ENCODE measurements at places on chromosomes 2 and 18. TPM values are rescaled to one million over a fixed set of nuclear protein-coding genes. Genes with fewer than 3 reads are reported as not detected.

The SCN9A gene
- not detected for total RNA-seq

The MYOM1 gene
- 4.1 TPM for total RNA-seq

The TMEM198 gene
- total RNA-seq, result 0.86 TPM

The BCL2 gene
- 145 TPM for total RNA-seq

The OXER1 gene
- total RNA-seq, result 2.1 TPM

GRCh38 chr2:97901862-97902261 lies 93.9 kb downstream of the TMEM131 start:
- H3K4me1 ChIP-seq, result peaks cover 24% of the 10 kb centered on the region
- no peak overlapping the region for H3K27ac ChIP-seq
- no peak overlapping the region for H3K4me3 ChIP-seq
- H3K27me3 ChIP-seq, result no peaks in the 10 kb centered on the region
- peaks cover 62% of the 10 kb centered on the region for H3K36me3 ChIP-seq

DNA sequence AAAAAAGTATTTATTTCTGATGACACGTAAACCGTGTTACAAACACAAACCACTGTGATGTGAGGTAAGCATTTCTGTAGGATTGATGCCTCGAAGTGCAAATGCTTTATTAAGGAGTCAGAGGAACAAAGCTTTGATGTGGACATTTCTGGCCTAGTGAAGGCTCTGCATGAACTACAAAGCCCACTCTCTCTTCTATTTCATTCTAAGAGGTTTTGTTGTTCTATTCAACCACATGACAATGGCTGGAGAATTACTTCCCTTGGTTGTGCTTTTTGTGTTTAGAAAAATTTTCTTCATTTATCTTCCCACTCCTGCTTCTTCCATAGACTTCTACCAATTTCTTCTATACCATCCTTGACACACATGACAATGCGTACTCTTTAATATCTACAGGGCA lies 125.7 kb upstream of the CCDC195 start:
- DNase-seq, result no peak
- peaks cover 92% of the 10 kb centered on the region for H3K36me3 ChIP-seq
- H3K27me3 ChIP-seq, result no peaks in the 10 kb centered on the region
- H3K4me1 ChIP-seq, result no peaks in the 10 kb centered on the region

DNA sequence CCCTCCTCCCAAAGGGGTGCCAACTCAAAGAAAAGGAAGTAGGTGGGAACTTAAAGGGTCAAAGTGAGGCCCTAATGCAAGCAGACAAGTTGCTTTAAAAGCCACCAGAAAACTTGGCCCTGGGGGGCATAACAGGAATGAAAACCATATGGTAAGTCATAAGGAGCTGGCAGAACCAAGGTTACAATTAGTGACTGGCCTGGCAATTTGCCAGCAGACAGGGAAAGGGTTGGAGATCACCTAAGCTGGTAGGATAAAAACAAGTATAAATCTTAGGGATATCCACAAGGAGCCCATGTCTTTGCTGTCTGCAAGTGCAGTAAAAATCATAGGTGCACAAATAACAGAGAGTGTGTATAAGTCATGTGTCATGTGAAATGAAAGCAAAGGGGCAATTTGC lies 256.7 kb upstream of the LRRTM4 start:
- no peak overlapping the region for H3K4me3 ChIP-seq
- H3K4me1 ChIP-seq, result no peaks in the 10 kb centered on the region
- no peak for DNase-seq
- H3K27ac ChIP-seq, result no peak overlapping the region
- H3K27me3 ChIP-seq, result no peaks in the 10 kb centered on the region

- peaks cover 26% of the 10 kb centered on the region for H3K4me1 ChIP-seq
- no peak for DNase-seq
- no peaks in the 10 kb centered on the region for H3K27me3 ChIP-seq
- H3K27ac ChIP-seq, result no peak overlapping the region
- peaks cover 20% of the 10 kb centered on the region for H3K36me3 ChIP-seq
- no peak overlapping the region for H3K4me3 ChIP-seq
These were observed 20.8 kb downstream of the RALBP1 start for GRCh38 chr18:9495916-9496705.

- H3K4me1 ChIP-seq, result no peaks in the 10 kb centered on the region
- H3K27me3 ChIP-seq, result no peaks in the 10 kb centered on the region
- no peak for DNase-seq
- H3K4me3 ChIP-seq, result no peak overlapping the region
- no peak overlapping the region for H3K27ac ChIP-seq
These were observed 135.9 kb downstream of the ZNF407 start for GRCh38 chr18:74733598-74733997.

- H3K27me3 ChIP-seq, result no peaks in the 10 kb centered on the region
- no peak for DNase-seq
- no peaks in the 10 kb centered on the region for H3K36me3 ChIP-seq
- peaks cover 29% of the 10 kb centered on the region for H3K4me1 ChIP-seq
- H3K27ac ChIP-seq, result no peak overlapping the region
These were observed 167.1 kb downstream of the SLC8A1 start for GRCh38 chr2:40284797-40285196.

GRCh38 chr18:10663750-10664149 lies 137.9 kb downstream of the NAPG start:
- H3K27me3 ChIP-seq, result peaks cover 14% of the 10 kb centered on the region
- no peaks in the 10 kb centered on the region for H3K4me1 ChIP-seq

DNA sequence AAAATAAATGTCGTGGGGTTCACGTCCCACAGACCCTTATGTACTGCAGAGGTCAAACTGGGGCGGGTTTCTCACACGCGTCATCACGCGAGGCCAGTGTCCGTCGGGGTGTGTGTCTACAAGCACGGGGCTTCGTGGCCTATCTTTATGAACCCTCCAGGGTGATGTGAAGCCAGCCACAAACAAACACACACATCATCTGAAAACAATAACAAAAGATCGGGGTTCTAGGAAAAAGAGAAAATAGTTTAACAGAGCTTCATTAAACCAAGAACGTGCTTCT lies 23.3 kb downstream of the LDLRAD4 start:
- no peaks in the 10 kb centered on the region for H3K36me3 ChIP-seq
- DNase-seq, result no peak
- no peak overlapping the region for H3K27ac ChIP-seq
- peaks cover 3% of the 10 kb centered on the region for H3K27me3 ChIP-seq
- no peak overlapping the region for H3K4me3 ChIP-seq
- H3K4me1 ChIP-seq, result no peaks in the 10 kb centered on the region

DNA sequence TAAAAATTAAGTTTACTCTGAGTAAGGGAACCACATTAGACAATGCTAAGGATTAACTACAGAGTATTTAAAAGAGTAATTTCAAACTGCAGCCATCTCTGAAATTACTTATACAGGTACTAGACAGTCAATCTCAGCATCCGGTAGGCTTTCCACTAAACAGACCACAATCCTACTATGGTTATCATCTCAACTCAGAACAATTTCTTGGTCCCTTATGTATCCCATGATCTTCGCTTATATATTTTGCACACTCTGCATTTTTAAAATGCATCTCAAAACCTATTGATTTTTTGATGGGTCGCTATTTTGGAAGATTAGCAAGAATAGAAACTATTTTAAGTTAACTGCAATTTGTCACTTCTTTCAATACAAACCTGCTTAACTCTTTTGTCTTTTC lies 1.4 kb downstream of the PPP4R1 start:
- H3K4me1 ChIP-seq, result peaks cover 33% of the 10 kb centered on the region
- peak overlapping the region; percentile 86 for H3K4me3 ChIP-seq
- no peak for DNase-seq
- peaks cover 12% of the 10 kb centered on the region for H3K36me3 ChIP-seq

DNA sequence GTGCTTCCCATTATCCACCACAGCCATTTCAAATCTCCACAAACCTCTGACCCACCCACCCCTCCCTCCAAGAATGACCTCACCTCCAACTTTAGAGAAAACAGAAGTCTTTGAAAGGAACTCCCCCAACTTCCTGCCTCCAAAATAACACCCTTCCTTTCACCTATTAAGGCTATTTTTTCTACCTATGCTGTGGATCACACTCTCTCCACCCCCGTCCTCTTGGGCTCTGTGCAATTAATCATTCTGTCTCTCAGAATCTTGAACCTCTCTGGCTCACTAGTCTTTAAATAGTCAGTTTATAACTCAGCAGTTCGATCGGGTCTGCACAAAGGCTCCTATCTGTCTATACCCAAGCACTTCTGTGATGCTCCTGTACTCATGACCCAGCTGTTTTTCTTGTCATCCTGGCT lies 37.3 kb upstream of the XPO1 start:
- no peaks in the 10 kb centered on the region for H3K27me3 ChIP-seq
- DNase-seq, result no peak
- no peaks in the 10 kb centered on the region for H3K36me3 ChIP-seq
- no peak overlapping the region for H3K4me3 ChIP-seq

DNA sequence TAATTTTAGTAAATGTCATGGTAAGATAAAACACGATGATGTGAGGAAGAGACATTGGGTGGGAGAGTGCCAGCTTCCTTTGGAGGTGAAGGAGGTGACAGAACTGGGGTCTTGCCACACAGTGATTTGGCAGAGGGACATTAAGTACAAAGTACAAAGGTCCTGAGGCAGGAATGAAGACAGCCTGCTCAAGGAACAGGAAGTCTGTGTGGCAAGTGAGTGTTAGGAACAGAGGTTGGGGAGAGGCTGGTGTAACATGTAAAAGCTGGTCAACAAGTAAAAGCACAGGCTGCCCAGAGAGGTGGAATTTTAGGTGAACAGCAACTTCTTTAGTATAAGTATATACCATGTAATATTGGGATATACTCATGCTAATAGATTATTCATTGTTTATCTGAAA lies 73.1 kb downstream of the INPP5D start:
- H3K4me1 ChIP-seq, result peaks cover 10% of the 10 kb centered on the region
- no peaks in the 10 kb centered on the region for H3K27me3 ChIP-seq
- DNase-seq, result no peak
- peak overlapping the region; percentile 30 for H3K27ac ChIP-seq

DNA sequence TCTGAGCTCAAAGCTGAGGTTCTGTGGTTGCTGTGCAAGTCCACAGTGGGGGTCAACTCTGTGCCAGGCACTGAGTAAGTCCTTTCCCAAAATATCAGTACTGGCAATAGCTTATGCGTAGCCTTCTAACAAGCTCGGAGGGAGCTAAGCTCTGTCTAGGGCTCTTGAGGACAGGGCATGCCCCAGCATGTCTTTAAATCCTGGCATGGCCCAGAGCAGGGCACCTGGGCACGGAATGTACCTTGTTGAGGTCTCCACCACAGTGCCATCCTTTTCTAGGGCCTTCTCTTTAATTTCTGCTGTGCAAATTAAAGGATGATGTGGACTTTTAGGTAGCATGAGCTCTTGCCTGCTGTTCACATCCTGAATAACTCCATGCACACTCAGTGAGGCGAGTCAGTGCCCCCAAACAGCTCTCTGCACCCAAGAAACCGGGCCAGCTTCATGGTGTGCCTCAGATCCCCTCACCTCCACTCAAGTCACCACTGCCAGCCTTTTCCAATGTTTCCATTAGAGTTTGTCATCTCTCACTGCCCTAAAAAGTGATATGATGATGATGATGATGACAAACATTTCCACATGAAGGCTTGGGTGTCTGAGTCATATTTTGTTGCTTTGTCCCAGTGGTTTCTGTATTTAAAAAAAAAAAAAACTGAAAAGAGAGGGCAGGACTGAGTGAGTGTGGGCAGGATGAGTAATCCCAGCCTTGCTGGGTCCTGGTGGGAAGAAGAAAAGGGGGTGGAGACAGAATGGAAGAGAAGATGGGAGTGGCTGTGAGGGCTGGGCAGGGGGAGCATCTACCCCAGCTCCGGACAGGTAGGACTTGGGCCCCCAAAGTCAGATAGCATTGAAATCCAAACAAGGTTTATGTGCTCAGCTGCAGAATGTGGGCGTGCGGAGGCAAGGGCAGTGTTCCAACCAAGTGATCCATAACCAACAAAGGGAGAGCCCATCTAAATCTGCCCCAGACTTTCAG lies 78.9 kb downstream of the ZBTB7C start:
- peaks cover 7% of the 10 kb centered on the region for H3K27me3 ChIP-seq
- no peaks in the 10 kb centered on the region for H3K36me3 ChIP-seq
- H3K4me3 ChIP-seq, result no peak overlapping the region
- H3K4me1 ChIP-seq, result no peaks in the 10 kb centered on the region
- no peak for DNase-seq
- H3K27ac ChIP-seq, result no peak overlapping the region

DNA sequence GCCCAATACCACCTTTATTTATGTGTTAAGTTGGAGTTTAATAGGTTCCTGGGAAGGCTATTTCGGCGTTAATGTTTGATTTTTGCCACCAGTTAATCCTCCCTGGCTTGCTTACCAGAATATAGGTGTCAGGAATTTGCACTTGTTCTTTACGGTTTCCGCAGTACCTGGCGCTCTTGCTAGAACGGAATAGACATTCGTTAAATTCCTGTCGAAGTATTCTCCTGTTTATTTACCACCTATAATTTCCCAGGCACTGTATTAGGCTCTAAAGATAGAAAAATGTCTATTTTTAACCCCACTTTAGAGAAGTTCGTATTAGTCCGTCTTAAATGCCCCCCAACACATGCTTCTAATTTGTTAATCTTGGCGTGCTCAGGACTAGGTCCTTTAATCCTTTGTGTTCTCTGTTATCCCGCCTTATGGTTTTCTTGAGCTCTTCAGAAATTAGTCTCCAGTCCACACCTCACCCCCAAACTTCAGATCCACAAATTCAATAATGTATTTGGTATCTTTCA lies 575 bp downstream of the CCDC150 start:
- DNase-seq, result no peak
- H3K36me3 ChIP-seq, result no peaks in the 10 kb centered on the region
- peak overlapping the region; percentile 89 for H3K4me3 ChIP-seq
- peaks cover 14% of the 10 kb centered on the region for H3K4me1 ChIP-seq
- no peaks in the 10 kb centered on the region for H3K27me3 ChIP-seq

- no peak overlapping the region for H3K27ac ChIP-seq
- H3K36me3 ChIP-seq, result no peaks in the 10 kb centered on the region
- H3K4me3 ChIP-seq, result no peak overlapping the region
- no peak for DNase-seq
- no peaks in the 10 kb centered on the region for H3K27me3 ChIP-seq
These were observed 479.3 kb downstream of the CPS1 start for GRCh38 chr2:211035548-211036185.

Measured in activated B cell treated with CpG ODN at 0.5 μM for 24 hours (primary cell).